ENCODE measurements at places on chromosomes 4 and X.

DNA sequence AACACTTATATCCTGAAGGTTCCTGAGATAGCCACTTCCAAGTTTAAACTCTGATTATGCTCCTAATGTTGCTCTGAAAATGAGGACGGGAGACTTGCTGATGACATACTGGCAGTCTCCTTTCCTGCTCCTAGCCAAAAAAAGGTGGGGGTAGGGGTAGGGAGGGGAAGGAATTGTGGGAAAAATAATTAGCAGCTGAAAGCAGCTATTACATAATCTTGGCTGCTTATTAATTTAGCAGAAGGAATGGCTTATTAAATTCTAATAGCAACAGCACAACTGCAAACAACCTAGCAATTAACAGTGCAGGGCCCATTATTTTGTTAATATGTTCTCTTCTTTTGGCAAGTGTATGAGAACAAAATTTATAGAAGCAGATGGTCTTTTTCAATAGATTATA lies 2.0 kb upstream of the AP1S2 start:
- ATAC-seq: no peak

DNA sequence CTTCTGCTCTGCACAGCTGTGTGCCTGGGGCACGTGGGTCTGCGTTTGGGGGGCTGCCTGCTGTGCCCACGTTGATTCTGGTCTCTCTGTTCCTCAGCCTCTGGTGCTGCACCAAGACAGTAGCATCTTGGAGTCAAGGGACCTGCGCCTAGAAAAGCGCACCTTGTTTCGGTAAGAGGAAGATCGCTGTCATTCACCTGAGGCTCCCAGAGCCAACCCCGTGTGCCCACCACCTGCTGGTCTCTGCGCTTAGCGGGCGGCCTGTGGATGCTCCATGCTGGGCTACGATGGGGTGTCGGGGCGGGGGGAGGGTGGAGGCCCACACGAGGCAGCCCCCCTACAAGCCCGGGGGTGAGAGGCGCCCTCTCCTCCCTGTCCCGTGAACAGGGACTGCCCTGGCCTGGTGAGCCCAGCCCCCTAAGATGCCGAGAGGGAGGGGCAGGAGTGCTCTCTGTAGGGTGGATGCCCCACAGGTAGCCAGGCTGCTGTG lies 18.9 kb upstream of the HGFAC start:
- no peak for ATAC-seq

DNA sequence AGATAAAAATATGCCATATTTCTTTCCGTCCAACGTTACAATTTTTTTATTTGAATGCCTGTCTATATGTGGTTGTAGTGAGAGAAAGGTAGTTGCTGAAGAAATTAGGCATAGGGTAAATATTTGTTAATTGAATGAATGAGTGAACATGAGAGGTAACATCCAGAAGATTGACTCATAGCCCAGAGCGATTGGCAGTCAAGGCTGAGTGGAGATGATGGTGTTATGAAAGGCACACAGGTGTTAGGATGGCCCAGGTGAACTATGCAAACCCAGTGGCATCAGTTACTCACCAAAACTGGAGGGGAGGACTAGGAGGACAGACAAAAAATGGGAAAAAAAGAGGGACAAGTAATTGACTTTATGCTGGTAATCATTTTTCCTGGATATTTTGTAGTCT lies 31.7 kb upstream of the SPRY1 start:
- peak; percentile 85 for ATAC-seq

DNA sequence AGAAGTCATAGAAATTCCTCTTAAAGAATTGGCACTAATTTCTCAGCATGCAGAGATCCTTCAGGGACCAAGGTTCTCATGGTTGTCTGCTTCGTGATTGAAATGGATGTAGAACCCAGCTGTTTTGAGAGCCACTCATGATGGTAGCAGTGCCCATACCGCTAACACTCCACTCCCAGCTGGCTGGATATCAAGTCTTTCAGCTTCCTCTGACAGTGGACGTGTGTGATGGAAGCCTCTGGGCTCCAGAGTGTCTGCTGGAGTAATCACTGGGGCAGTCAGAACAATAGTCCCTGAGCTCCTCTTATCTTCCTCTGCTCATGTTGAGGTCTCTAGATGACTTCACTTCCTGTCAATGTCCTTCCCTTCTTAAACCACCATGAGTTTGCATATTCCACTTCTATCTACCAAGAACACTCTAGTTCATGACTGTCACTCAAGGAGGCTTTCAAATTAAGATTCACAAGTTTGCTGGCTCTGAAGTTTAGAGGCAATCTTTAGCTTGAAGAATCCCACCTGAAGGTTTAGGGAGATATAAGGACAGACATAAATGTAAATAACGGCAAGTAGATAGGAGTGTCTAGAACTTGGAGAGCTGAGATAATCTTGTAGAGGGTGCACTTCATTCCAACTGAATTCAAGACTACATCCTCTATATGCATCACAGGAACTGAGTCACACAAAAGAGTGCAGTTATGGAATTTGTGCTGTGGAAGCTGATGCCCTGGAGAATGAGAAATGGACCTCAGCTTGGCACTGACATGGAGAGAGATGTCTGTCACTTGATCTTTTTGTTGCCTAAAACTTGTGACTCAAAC lies 64.5 kb upstream of the WDR1 start:
- ATAC-seq: no peak

- ATAC-seq: peak; percentile 87
Measured at GRCh38 chrX:151680805-151681204, 14.5 kb upstream of the PRRG3 start.

GRCh38 chr4:141348573-141348972 lies 127.9 kb downstream of the ZNF330 start:
- ATAC-seq: no peak

- no peak for ATAC-seq
Measured at GRCh38 chr4:59818656-59819055, 1381.5 kb upstream of the ADGRL3 start.

- no peak for ATAC-seq
Measured at GRCh38 chrX:13305108-13305507, 14.7 kb downstream of the ATXN3L start.

DNA sequence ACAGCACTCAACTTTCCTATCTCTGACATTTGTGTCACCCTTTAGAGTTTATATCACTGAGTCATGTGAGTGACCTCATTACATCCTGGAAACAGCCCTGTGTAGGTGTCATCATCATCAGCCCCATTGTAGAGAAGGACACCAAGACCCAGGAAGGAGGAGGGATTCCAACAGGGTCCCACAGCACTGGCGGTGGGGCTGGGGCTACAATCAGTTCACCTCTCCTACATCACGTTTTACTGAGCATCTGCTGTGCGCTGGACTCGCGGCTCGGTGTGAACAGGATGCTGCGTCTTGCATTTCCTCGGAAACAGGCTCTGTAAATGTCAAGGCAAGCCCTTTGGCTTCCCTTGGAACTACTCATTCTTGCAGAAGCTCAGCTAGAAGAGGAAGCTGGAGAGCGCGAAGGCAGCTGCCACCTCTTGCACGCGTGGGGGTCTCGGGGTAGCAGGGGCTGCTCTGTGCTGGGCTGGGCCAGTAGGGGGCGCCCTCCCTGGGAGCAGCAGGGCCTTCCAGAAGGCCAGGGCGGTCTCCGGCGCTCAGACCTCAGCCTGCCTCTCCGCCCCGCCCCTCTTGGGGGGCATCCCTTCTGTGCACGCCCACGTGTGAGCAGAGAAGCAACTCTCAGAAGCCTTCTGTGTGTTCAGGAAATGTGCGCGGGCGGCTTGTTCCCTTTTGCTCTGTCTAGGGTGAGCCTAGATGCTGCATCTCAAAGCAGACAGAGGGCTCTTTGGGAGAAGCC lies 29.0 kb downstream of the REELD1 start:
- ATAC-seq: no peak

GRCh38 chr4:752196-752861 lies 46.7 kb downstream of the PCGF3 start:
- peak; percentile 5 for ATAC-seq

- ATAC-seq: no peak
Measured at GRCh38 chr4:158395889-158396288, 125.8 kb upstream of the RXFP1 start.

DNA sequence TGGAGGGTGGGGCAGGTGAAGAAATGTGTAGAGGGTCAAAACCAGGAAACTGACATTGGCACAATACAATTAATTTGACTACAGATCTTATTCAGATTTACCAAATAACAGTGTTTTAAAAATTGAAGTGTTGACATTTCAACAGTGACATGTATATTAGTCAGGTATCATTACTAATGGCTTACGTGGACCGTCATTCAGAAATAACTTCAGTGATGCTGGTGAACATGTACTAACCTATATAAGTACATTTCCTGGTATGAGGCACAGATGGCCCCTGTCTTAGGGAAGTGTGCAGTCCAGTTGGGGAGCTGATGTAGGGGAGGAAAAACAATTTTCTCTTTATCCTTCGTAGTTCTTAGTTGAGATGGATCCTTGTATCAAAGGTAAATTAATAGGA lies 22.3 kb upstream of the MAOA start:
- ATAC-seq: peak; percentile 94

- no peak for ATAC-seq
Measured at GRCh38 chrX:148577741-148578140, 77.3 kb downstream of the AFF2 start.

- no peak for ATAC-seq
Measured at GRCh38 chr4:110501826-110502225, 25.9 kb downstream of the ENPEP start.

GRCh38 chr4:154471526-154472331 lies 19.9 kb downstream of the DCHS2 start:
- no peak for ATAC-seq

GRCh38 chrX:69813677-69814076 lies 197.8 kb downstream of the EDA start:
- ATAC-seq: no peak

- ATAC-seq: no peak
Measured at GRCh38 chr4:27789773-27790172, 929.1 kb downstream of the STIM2 start.
